ENCODE measurements at places on chromosomes 2 and 18.

- DNase-seq: peak; percentile 44
These were observed 41.9 kb downstream of the LPIN2 start for GRCh38 chr18:2970772-2971659.

DNA sequence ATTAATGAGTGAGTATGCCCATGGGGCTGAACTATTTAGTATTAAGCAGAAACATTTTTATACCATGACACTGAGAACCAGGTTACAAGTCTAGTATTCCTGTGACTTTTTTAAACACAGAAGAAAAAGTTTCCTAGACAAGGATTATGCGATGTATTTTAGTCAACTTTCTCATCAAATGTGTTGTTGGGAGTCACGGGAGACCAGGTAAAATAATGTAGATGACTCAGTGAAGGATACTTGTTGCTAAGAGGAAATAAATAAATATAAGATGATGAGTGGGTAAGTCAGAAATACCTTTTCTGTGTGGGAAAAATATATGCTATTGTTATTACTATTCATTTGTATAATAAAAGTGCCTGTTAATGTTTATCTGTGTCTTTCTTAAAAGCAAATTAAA is 23.4 kb downstream of the MBD5 start:
- no peak for DNase-seq

DNA sequence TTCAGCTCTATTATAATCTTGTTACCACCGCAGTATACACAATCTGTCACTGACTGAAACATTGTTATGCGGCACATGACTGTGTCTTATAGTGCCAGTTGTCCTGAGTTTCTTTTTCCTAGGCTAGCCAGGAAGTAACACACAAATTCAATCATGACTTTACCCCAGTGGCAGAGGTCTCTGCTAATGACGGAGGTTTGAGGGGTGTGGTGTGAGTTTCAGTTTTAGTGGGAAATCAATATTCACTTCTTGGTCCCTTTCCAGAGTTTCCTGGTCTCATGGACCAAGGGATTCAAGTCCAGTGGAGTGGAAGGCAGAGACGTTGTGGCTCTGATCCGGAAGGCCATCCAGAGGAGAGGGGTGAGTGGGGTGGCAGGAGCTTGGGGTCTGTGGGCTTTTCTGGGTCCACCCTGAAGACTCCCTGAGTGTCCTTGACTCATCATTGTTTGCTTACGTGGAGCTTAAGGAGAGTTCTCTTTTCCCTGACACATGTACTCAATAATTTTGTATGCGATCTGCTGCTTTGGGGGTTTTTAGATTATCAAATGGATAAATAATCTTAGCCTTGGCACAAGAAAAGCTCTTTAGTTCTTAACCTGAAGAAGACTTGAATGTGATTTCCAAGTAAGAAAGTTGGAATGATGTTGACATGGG is 39.2 kb downstream of the HK2 start:
- no peak for DNase-seq

GRCh38 chr18:24428709-24429108 is 2.2 kb downstream of the IMPACT start:
- no peak for DNase-seq

- DNase-seq: no peak
These were observed 388.3 kb downstream of the TNS1 start for GRCh38 chr2:217614498-217614897.

DNA sequence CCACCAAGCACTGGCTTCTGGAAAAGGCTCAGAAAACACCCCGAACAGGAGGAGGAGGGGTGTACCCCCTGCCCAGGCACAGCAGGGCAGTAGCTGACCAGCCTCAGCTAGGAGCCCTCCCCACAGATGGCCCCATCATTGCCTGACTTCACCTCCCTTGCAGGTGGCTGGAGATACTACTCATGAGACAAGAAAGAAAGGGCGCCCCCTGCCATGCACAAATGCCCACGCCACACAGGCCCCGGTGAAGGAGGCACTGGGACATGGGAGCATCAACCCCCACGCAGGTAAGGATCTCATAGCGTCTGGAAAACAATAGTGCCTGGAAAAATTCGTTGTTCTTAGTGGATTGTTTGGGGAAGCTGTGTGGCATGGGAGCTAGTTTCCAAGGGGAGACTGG is 240.6 kb downstream of the TFCP2L1 start:
- no peak for DNase-seq

DNA sequence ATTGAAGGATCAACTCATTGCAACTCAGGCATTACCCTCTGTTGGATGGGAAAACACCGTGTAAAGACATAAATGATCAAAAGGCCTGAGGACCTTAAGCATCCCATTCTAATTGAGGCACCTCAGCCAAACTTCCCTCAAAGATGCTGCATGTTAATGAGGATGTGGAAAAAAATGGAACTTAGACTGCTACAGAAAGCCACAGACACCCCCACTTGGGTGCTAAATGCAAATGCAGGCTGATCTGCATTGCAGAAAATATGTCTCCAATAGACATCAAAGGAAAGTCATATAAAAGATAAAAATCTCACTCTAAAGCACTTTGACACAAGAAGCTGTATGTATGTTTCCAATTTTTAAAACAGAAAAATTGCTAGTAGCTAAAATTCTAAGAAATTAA is 504.7 kb downstream of the KCNJ3 start:
- DNase-seq: no peak

DNA sequence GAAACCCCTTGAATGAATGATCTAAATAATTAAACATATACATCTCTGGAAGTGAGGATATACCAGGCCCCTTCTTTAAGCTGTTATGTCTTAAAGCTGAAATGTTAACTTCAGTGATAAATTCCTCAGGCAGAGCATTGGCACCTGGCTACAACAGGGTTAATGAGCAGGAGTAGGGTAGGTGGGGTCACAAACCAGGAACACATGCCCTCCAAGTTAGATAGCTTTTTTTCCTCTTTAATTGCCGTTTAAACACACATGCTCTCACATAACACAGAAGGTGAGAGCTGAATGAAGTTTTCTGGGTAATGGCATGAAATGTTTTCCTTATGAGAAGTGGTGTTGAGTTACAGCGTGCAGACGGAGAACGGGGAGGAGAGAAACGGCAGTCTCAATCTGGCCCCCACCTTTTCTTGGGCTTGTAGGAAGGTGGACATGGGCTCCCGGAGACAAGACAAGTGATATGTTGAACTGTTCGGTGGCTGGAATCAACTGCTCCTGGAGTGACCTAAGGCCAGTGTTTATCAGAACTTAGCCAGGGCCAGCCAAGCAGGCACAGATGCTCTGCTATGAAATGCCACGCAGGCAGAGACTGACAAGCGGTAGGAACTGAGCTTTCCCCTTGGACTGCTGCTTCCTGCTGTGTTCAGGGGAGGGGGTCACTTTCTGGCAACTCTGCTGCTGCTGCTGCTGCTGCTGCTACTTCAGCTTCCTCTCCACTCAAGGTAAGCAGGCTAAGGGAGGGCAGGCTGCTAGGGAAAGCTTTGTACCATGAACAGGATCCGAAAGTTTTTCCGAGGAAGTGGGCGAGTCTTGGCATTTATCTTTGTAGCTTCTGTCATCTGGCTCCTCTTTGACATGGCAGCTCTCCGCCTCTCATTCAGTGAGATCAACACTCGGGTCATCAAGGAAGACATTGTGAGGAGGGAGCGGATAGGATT is at the start of gene GALNT5:
Gene GALNT5 (plus strand): TSS at position 394 of the 941 bp plus-strand sequence. CDS start 378 bp downstream, at position 772.
- DNase-seq: no peak

- DNase-seq: no peak
These were observed 24.4 kb upstream of the AAK1 start for GRCh38 chr2:69667805-69668382.

DNA sequence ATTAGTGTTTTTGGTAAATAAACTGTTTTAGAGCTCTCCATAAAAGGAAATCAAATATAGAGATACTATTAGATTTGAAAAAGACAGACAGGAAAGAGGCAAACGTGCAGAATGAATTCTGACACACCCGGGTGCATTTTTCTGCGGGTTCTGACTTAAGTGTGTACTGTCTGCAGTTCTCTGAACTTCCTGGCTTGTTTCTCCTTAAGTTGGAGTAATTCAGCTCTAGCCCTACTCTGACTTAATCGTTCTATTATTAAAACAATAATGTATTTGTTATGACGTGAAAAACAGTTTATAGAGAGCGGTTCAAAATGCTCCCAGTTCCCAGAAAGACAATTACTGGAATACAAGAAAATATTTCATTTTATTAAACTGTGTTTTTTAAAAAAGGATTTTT is 305.9 kb downstream of the ARHGAP15 start:
- no peak for DNase-seq

DNA sequence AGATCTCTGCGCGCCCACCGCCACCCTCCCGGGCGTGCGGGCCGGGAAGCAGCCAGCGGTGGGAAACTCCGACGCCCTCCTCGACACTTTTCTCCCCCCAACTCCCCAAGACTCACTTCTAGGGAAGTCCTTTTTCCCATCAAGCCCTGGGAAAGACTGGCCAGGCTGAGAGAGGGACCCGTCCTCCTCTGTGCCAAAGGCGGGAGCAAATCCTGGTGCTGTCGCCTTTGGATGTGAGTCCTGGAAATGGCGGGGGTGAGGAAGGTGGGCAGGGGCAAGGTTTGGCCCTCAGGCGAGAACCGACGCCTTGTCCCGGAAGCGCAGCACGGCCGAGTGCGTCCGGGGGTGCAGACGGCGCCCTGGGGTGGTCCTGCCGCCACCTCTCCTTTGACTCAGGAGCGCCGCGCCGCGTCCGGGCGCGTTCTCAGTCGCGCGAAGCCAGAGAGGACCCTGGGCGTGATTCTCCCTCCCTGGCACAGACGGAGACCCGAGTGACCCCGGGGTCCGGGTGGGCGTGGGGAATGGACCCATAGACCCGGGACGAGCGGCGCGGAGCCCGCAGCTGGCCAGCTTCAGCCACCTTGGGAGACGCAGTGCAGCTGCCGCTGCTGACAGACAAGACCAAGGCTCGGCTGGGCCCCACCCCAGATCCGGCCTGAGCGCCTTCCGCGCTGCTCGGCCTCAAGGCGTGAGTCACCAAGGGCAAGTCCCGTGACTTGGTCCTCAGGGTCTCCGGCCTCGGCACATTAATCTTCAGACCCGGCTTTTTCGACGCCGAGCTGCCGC is 3.5 kb upstream of the LBX2 start:
- no peak for DNase-seq

GRCh38 chr2:205409411-205409810 is 272.9 kb upstream of the NRP2 start:
- no peak for DNase-seq

DNA sequence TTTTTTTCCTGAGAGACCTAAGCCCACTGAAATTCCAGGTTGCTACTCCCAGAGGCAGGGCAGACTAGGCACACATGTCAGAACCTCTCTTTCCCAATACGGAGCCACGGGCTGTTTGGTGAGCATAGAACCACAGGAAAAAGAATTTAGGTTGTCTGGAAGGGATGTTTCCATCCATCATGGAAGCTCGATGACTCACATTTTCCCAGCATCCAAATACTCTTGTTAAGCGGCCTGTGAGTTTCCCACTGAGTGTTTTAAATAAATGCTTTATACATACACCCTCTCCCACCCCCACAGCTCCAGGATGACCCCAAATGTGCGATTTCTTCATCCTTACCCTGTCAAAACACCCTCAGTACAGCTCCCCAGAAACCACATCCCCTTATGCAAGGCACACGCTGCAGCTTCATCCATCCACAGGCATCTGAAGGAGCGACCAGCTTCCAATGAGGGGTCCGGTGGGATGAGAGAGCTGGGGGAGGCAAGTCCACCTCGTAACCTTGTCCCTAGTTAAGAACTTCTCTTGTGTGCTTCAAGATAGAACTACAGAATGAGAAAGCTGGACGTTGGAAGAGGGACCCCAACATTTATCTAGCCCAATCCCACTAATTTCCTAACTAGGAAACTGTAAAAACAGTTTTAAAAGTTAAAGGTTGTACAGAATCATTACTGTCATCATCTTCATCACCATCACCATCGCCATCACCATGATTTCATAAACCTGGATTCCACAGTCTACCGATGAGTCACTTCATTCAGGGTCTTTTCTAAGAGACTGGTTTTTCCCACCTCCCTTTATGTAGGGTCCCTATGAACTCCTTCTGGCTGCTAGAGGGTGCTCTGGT is 63.5 kb upstream of the FZD7 start:
- no peak for DNase-seq

DNA sequence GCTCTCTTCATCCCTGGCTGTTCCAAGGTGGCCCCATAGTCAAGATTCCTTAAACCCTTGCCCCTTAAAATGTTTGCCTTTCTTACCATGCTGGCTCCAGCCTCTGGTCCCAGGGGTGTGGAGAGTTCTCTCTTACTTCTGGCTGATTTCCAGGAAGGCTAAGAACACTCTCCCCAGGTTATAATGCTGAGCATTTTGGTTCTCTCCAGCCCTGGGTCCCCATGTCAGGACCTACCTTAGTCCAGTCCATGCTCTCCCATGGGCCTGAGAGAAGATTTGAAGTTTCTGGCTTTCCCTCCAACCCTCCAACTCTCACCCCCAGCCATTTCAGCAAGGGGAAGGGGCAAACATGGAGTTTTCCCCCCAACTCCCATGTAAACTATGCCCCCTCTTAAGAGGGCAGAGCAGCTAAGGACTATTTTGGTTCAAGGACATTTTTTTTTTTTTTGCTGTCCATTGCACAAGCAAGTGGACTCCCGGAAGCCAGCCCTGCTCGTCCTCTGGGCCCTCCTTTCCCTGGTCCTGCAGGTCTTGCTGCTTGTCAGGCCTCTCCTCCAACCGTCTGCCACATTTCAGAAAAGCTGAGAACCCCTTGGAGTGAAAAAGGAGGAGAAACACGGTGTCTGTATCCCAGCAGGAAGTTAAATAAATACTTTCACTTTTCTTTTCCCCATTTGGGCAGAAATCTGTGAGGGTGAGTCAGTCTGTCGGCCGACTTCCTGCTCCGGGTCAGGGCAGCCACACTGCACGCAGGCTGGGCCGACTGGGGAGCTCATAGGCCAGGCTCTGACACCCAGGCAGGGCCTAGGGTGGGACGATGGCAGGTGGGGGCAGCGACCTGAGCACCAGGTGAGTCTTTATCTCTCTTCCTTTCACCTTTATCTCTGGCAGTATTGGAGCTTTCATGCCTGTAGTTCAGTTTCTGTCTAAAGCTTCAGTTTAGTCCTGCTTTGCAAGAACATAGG is at the start of gene SP140L:
Gene SP140L (plus strand): TSS at position 741 of the 965 bp plus-strand sequence. CDS start 77 bp downstream, at position 818.
- peak; percentile 78 for DNase-seq
